ENCODE measurements at places on chromosomes 1 and 21.

DNA sequence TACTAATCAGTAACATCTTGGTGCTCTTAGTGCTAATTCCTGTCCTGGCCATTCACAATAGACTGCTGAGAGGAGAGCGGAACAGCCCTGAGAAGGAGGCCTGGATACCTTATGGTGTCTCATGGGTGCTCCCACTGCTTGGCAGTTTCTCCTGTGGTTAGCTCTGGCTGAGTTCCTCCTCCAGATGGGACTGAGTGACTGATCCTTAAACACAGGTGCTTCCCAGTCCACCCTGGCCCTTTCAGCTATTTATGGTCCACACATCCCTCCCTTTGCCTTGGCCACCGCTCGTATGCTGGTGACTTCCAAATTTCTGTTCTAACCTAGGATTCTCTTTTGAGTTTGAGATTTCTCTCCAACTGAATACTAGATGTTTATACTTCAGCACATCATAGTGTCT, 157.0 kb upstream of the CACNA1E start:
- DNase-seq, result no peak

DNA sequence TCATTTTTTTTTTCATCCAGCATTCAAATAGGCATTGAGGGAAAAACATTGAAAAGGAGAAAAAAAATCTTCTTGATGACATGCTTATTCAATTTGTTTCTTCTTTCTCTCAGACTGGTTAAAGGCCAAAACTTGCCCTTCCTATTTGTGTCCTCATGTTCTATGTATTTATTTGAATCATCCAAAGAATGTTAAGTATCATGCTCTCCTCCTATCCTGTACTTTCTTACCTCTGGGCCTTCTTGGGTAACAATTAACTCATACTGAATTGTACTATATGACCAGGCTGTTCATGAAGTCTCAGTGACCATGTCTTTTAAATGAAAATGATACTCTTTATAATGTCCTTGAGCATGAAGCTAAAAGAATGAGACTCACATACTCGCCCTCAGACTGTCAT, 36.5 kb upstream of the DENND1B start:
- DNase-seq, result peak; percentile 53

GRCh38 chr1:16019644-16020277, 1.9 kb upstream of the HSPB7 start:
- peak; percentile 61 for DNase-seq

DNA sequence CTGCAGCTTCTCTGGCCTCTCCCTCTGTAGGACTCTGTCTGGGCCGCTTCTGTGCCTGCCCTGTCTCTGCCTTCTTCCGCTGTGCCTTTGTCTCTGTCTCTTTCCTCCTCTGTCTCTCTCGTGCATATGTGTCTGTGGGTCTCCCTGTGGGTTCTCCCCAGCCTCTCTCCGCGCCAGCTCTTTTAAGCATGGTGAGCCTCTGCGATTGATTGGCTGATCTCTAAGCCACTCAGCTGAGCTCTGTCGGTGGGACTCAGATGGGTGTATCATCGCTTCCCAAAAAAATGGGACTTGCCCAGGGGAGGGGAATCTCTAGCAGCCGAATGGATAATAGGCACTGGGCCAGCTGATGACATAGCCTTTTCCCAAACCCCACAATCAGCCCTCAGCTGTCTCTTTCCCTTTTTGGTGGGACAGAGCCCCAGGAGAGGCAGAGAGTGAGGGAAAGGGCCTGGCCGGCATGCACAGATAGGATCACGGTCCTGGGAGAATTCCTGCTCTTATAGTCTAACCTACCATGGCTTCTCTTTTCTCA, at the start of gene ADAMTS4:
ADAMTS4 (minus strand) TSS at position 158 of the 535 bp plus-strand sequence. CDS start 427 bp downstream, outside the sequence.
- DNase-seq, result peak; percentile 90

DNA sequence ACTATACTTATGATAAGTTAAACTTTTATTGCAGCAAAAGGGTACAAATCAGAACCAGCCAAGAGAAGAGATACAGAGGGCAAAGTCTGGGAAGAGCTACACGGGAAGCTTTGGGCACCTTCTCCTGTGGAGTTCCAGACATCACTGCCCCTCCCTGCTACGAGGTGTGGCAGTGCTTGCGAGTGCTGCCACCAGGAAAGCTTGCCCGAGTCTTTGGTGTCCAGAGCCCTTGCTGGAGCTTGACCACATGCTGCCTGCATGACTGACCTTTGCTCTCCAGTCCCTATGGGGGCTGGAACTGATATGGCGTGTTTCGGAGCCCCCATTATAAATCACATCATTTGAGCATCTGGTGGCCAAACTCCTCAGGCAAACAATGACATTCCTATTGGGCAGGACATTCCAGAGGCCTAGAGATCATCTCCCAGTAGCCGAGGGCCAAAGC, 23.4 kb downstream of the PLEKHO1 start:
- no peak for DNase-seq
